ENCODE measurements at places on chromosomes 11 and 22.

GRCh38 chr11:66883016-66883965, 26.4 kb downstream of the LRFN4 start:
- peak; percentile 24 for DNase-seq

DNA sequence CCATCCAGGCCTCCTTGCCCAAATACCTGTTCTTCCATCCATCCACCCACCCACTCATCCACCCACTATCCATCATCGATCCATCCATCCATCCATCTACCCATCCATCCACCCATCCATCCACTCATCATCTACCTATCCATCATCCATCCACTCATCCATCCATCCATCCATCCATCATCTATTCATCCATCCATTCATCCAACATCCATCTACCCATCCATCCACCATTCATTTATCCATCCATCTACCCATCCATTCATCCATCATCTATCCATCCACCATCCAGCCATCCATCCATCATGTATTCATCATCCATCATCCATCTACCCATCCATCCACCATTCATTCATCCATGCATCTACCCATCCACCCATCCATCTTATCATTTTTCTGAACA, 413.2 kb downstream of the CTTN start:
- DNase-seq = no peak

DNA sequence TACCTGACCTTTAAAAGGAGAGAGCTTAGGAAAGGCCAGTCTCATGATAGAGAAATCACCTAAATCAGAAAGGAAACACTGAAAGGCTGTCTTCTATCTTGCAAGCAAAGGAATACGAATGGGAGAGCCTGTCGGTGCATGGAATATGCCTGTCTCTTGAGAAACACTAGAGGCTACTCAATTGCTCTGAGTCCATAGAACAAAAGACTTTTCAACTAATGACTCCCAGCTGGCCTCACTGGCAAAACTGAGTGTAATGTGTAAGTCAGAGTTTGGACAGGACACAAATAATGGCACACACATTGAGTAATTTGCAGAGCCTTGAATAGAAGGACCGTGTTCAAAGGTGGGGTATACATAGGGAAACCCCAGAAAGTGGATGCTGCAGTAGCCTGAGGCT, 171.0 kb upstream of the ARHGAP20 start:
- no peak for DNase-seq

DNA sequence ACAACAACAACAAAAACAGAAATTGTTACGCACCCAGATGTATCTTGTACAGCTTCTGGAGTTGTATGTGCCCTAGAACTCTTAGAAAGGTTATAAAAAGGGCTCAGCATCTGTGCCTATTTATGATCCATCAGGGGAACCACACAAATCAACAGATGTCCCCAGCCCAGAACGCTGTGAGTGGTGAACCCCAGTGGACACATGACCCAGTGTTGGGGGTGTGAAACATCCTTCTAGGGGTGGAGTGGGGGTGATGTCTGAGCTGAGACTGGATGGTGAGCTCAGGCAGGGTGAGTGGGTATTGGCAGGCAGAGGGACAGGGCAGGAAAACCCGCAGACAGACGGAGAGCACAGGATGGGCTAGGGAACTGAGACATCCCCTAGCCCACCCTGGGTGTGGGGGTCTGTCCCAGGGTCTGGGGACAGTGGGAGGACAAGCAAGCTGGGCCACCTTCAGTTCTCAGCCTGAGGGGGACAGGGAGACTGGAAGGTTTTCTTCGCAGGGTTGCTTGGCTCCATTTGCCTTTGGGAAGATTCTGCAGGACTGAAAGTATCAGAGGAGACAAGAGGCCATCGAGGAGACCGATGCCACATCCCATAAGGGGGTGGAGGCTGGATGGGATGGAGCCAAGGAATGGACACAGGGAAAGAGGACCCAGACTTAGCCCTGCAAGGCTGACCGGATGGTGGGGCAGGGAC, 5.8 kb upstream of the EMID1 start:
- DNase-seq = no peak

- DNase-seq = no peak
These were observed at the start of gene LRP5 for GRCh38 chr11:68312117-68312779. Gene LRP5 (plus strand): TSS chr11:68312591. CDS start chr11:68312715, 124 bp downstream.

GRCh38 chr11:6476571-6476970, 2.8 kb upstream of the TRIM3 start:
- DNase-seq = no peak

DNA sequence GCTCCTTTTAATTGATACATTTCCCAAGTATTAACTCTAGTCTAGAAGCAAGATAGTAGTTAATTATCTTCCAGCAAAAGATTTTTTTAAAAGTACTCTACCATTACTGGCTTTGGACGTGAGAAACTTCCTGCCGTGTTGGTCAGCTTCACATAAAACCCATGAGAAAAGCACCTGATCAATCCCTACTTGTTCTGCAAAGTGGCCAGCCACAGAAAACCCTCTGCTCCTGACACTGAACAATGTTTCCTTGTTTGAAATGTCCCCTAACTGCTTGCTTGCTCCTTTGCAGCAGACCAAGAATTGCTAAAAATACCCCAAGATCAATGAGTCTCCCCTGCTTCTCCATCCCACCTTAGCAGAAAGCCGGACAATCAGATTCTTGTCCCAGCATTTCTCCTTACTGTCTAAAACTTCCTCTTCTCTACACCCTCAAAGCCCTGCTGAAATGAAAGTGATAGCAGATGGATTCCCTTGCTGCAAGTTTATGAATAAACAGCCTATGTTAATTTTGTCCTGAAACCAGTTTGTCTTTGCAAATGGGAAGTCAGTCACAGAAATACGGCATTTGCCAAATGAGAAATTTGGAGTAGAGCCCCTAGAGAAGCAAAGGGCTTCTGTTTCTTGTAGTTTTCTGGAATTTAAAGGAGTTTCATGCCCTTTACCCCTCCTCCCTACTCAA, 207.1 kb upstream of the ARHGAP20 start:
- DNase-seq = no peak

DNA sequence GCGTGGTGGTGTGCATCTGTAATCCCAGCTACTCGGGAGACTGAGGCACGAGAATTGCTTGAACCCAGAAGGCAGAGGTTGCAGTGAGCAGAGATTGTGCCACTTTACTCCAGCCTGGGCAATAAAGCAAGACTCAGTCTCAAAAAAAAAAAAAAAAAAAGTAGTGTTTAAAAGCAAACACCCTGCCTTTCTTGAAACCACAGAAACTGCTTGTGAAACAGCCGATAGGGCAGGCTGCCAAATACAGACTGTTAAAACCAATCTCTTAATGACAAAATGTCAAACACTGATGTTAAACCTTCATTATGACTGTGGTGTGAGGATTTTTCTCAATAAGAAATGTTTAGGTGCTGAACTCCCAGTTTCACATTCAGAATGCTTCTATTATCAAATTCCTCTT, 27.3 kb downstream of the MARK2 start:
- peak; percentile 15 for DNase-seq

- DNase-seq = no peak
These were observed 18.8 kb downstream of the SC5D start for GRCh38 chr11:121311373-121311772.

- DNase-seq = no peak
These were observed 378.0 kb downstream of the NTM start for GRCh38 chr11:131748151-131749050.

GRCh38 chr22:26949193-26949592, 291.8 kb downstream of the MIAT start:
- DNase-seq = no peak

DNA sequence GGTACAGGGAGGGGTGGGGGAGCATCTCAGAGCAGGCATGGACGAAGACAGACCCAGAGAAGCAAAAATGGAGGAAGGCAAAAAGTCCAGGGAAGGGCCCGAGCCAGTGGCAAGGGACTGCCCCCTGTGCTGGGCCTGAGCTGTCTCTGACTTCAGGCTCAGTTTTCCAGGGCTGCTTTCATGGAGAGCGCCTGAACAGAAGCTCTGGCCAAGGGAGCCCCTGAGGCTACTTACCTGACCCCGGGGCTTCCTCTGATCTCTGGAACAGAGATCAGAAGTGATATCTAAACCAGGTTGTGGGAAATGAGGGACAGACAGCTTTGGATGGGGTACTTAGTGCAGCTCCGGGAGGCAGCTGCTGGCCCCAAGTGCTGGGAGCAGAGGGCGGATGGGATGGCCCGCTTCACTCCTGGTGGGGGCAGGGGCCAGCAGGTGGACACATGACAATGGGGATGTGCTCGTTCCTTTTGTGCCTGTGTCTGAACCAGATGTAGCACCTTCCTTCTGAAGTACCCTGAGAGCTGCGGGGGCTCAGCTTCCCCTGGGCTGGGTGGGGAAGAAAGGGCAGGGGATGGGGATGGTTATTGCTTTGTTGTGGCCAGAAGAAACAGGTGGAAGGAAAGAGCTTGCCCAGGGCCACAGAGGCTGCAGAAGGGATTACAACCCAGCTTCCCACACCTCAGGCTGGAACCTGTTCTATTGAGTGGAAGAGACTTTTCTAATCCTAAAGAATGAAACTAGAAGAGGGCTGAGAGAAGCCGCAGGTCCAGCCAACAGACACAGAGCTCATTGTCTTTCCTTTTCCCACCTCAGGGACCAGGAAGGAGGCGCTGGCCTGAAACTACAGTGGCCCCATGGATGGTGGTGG, 5.7 kb downstream of the LRRC10B start:
- no peak for DNase-seq

- DNase-seq = no peak
These were observed 26.1 kb downstream of the PTPRJ start for GRCh38 chr11:48006301-48006992.

- no peak for DNase-seq
These were observed 15.7 kb upstream of the KCTD14 start for GRCh38 chr11:78038697-78039313.

- DNase-seq = no peak
These were observed 55.4 kb downstream of the CDON start for GRCh38 chr11:126007238-126007637.

- no peak for DNase-seq
These were observed 85.6 kb downstream of the KIRREL3 start for GRCh38 chr11:126914941-126915340.

DNA sequence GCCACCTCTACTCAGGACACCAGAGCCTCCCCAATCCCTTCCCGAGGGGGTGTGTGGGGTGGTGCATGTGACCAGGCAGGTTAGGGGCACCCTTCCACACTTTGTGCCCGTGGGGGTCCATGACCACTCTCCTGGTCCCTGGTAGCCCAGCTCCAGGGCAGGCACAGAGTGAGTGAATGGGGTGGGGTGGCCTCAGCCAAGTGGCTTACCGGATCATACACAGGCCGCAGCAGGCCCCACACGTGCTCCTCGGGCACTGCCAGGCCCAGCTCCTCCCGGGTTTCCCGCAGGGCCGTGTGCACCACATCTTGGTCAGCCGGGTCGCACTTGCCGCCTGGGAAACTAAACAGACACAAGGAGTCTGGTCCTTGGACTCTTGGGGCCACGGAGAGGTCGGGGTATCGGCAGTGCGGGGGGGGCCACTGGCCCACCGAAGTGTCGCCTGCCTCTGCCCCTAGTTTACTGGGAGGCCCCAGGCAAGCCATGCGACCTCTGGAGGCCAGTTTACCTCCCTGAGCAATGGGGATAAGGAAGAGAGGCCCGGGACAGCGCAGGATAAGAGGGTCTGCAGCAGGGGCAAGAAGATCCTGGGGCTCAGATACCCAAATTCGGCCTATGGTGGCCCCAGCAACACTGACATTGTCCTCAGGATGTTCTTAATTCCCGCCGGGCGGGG, 889 bp downstream of the NUDT8 start:
- no peak for DNase-seq

DNA sequence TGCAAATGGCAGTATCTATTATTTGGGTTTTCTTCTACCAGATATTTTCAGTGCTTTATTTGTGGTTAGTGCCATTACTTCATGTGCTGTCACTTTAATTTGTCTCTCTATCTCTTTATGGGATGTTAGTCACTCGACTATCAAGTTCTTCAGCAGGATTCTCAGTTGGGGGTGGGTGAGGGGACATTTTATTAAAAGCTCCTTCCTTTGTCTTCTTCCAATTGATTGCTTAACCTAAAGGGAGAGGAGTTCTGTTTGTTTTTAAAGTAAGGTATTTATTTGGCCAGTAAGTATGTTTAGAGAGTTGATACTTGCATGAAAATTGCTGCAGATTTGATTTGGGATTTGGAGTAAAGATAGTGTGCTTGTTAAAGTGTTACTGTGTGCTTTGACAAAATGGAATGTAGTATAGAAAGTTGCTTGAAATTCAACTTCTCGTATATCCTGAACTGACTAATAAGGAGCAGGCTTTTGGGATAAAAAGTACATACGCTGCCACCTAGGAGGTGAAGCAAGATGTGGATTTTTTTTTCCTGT, 10.3 kb downstream of the YAP1 start:
- no peak for DNase-seq

GRCh38 chr11:88555018-88555828, 217.7 kb upstream of the CTSC start:
- no peak for DNase-seq
